ENCODE measurements at places on chromosomes 2 and 18. TPM values are rescaled to one million over a fixed set of nuclear protein-coding genes. Genes with fewer than 3 reads are reported as not detected.

GREB1 gene
- 1.7 TPM for total RNA-seq

GKN1 gene
- not detected for total RNA-seq

RAB17 gene
- total RNA-seq, result 0.54 TPM

ABCB6 gene
- total RNA-seq, result 10.1 TPM

APOB gene
- total RNA-seq, result not detected
